ENCODE measurements at places on chromosomes 7 and 10.

- DNase-seq, result no peak
Measured at GRCh38 chr10:117743509-117743908, 201.0 kb downstream of the EMX2 start.

DNA sequence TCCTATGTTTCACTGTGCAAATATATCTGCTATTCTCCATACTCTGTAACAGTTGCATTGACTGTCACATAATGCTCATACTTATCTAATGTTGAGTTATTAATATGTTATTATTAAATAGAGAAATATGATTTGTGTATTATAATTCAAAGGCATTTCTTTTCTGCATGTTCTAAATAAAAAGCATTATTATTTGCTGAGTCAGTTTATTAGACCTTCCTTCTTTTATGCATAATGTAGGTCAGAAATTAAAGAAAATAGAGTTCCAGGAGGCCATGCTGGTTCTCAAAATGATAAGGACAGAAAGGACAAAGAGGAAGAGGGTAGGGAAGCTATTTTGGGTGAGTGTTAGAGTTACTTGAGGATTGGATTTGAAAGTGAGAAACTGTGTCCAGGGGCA, 50.7 kb downstream of the CYP2C9 start:
- no peak for DNase-seq

- peak; percentile 31 for DNase-seq
Measured at GRCh38 chr7:98687111-98687751, 70.1 kb downstream of the NPTX2 start.

GRCh38 chr7:106290319-106290718, 5.5 kb upstream of the NAMPT start:
- DNase-seq, result no peak

GRCh38 chr10:117461766-117462423, 80.7 kb upstream of the EMX2 start:
- DNase-seq, result no peak

GRCh38 chr7:92625617-92626016, 35.4 kb upstream of the FAM133B start:
- DNase-seq, result no peak

DNA sequence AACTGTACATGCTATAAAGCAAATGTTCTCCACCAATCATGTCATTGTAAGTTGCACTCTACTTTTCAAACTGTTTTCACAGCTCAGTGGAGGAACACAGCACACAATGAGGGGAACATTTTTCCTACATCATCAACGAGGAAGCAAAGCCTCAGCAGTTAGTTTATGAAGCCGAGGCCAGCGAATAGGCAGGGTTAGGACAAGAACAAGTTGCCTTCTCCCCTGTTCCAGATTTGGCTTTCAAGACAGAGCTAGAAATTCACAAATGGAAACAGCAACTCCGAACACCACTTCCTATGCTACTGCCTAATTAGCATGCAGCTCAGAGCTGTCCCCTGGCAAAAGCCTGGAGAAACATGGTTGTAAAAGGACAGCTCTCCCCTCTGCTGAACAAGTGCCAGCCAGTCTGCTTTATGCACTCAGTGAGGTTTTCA, 19.8 kb downstream of the ITGB8 start:
- no peak for DNase-seq

GRCh38 chr7:101996131-101996691, 178.8 kb downstream of the CUX1 start:
- no peak for DNase-seq

GRCh38 chr10:100485801-100486495, 23.1 kb downstream of the WNT8B start:
- no peak for DNase-seq

GRCh38 chr7:6250364-6250833, 22.0 kb downstream of the CYTH3 start:
- DNase-seq, result no peak
